ENCODE measurements at places on chromosomes 5 and 9. TPM values are rescaled to one million over a fixed set of nuclear protein-coding genes. Genes with fewer than 3 reads are reported as not detected.

Gene PTGR1
- total RNA-seq, result not detected

Gene CDC25C
- total RNA-seq, result 14.9 TPM

Gene STK32A
- total RNA-seq, result not detected

Gene CDC20B
- 0.53 TPM for total RNA-seq

Gene PAEP
- total RNA-seq, result not detected

Gene PKD2L2
- not detected for total RNA-seq

Gene HRH2
- total RNA-seq, result 21.4 TPM

Gene PIP5KL1
- 1.8 TPM for total RNA-seq

Gene ADAM19
- total RNA-seq, result 341 TPM

Gene CCL27
- total RNA-seq, result not detected

DNA sequence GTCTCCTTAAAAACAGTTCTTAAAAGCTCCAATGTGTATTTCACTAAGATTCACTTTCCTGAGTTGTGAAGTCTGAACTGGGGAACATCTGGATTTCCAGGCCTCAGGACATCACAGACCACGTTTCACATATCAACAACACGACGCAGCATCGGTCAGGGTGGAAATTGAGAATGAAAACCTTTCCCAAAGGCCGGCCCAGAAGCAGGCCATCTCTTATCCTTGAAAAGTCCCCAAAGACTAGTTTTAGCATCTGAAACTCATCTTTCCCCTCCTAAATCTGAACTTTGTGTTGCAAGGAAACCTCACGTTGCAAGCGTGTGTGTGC lies 96.4 kb upstream of the COL5A1 start:
- H3K36me3 ChIP-seq, result no peaks in the 10 kb centered on the region
- H3K27ac ChIP-seq, result no peak overlapping the region
- DNase-seq, result no peak
- no peaks in the 10 kb centered on the region for H3K27me3 ChIP-seq
- no peaks in the 10 kb centered on the region for H3K4me1 ChIP-seq

- no peak overlapping the region for H3K27ac ChIP-seq
- no peak for DNase-seq
- H3K4me3 ChIP-seq, result no peak overlapping the region
- H3K4me1 ChIP-seq, result peaks cover 4% of the 10 kb centered on the region
- H3K36me3 ChIP-seq, result no peaks in the 10 kb centered on the region
Observed at GRCh38 chr9:15121630-15122029, 185.4 kb downstream of the TTC39B start.

- no peaks in the 10 kb centered on the region for H3K27me3 ChIP-seq
- no peaks in the 10 kb centered on the region for H3K36me3 ChIP-seq
- DNase-seq, result no peak
- peak overlapping the region; percentile 41 for H3K27ac ChIP-seq
Observed at GRCh38 chr5:132499440-132500243, 9.1 kb upstream of the IRF1 start.

GRCh38 chr9:34341659-34342295 lies 12.4 kb downstream of the NUDT2 start:
- H3K4me1 ChIP-seq, result no peaks in the 10 kb centered on the region
- H3K36me3 ChIP-seq, result peaks cover 22% of the 10 kb centered on the region
- no peak for DNase-seq
- no peak overlapping the region for H3K4me3 ChIP-seq
- no peak overlapping the region for H3K27ac ChIP-seq
- no peaks in the 10 kb centered on the region for H3K27me3 ChIP-seq

DNA sequence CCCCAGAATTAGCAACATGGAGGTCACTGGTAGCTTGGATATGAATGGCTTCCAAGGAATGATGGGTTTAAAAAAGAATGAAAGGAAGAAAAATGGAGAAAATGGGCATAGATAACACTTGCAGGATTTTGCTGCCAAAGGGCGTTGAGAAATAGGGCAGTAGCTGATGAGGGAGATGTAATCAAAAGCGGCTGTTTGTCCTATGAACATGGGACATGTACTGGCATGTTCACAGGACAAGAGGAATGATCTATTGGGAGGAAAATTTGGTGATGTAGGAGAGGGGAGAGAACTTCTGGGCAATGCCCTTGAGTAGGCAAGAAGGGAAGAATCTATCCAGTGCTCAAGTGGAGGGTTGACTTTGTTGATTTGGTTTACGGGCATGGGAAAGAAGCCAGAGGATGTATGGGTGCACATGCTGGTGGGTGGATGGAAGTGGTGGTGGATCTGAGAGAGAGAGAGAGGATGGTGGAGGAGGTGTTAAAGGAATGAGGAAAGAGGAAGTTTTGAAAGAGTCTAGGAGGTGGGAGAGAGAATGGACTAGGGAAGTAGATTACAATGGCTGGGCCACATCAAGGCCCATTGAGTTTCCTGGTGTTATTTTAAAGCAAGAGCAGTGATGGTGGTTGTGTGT lies 115.1 kb upstream of the MVB12B start:
- no peak overlapping the region for H3K27ac ChIP-seq
- no peak overlapping the region for H3K4me3 ChIP-seq
- DNase-seq, result no peak
- H3K36me3 ChIP-seq, result no peaks in the 10 kb centered on the region
- no peaks in the 10 kb centered on the region for H3K4me1 ChIP-seq
- peaks cover 35% of the 10 kb centered on the region for H3K27me3 ChIP-seq

GRCh38 chr5:136174021-136174659 lies 18.8 kb downstream of the SMIM32 start:
- no peaks in the 10 kb centered on the region for H3K4me1 ChIP-seq
- H3K36me3 ChIP-seq, result peaks cover 22% of the 10 kb centered on the region
- no peaks in the 10 kb centered on the region for H3K27me3 ChIP-seq
- no peak overlapping the region for H3K4me3 ChIP-seq

- H3K27me3 ChIP-seq, result no peaks in the 10 kb centered on the region
- H3K4me3 ChIP-seq, result no peak overlapping the region
- H3K4me1 ChIP-seq, result no peaks in the 10 kb centered on the region
Observed at GRCh38 chr9:18706648-18707047, 232.7 kb downstream of the ADAMTSL1 start.

DNA sequence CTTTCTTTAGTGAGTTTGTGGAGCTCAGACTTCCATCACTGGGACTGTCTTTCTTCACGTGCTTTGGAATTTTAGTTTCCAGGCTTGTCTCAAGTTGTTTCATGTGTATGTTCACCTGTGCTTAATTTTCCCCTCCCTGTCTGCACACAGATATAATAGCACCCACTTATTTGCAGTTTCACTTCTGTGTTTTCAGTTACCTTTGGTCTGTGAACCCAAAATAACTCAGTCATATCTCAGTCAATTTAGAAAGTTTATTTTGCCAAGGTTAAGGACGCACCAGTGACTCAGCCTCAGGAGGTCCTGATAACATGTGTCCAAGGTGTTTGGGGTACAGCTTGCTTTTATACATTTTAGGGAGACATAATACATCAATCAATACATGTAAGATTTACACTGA lies 330.4 kb downstream of the ICE1 start:
- H3K36me3 ChIP-seq, result no peaks in the 10 kb centered on the region
- peaks cover 2% of the 10 kb centered on the region for H3K27me3 ChIP-seq
- no peak overlapping the region for H3K27ac ChIP-seq
- H3K4me3 ChIP-seq, result no peak overlapping the region
- DNase-seq, result no peak

DNA sequence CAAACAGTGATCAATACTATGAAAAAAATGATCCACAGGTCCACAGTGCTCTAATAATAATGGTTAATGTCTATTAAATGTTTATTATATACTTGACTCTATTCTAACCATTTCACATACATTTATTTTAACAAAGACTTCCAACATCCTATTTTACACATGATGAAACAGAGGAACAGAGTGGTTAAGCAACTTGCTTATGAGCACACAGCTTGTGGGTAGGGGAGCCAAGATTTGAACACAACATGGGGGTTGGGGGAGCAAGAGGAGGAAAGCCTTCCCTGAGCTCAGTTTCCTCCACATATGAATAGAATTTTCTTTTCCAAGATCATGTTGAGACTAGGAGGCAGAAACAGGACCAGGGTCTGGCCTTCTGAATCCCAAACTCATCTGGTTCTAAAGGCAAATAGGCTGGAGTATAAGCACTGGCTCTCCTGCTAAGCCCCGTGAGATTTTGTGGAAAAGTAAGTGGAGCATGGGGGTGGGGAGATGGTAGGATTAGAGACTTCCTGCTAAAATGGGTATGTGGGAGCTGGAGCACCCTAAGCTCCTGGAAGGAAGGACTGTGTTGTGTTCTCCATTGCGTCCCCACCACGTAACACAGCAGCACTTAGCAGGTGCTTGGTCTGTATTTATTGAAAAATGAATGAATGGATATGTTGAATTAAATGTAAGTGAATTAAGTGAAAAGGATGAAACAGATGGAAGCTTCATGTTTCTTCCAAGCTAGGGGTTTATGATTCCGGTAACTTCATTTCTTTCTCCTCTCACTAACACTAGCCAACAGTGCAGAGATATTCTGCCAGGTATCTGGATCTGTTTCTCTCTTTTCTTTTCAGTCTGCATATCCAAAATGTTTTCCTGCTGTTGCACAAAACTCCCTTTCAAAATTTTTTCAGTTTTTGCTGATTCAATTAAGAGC lies 26.9 kb upstream of the GALNT10 start:
- no peak overlapping the region for H3K27ac ChIP-seq
- no peak for DNase-seq
- peaks cover 43% of the 10 kb centered on the region for H3K27me3 ChIP-seq
- H3K36me3 ChIP-seq, result no peaks in the 10 kb centered on the region

DNA sequence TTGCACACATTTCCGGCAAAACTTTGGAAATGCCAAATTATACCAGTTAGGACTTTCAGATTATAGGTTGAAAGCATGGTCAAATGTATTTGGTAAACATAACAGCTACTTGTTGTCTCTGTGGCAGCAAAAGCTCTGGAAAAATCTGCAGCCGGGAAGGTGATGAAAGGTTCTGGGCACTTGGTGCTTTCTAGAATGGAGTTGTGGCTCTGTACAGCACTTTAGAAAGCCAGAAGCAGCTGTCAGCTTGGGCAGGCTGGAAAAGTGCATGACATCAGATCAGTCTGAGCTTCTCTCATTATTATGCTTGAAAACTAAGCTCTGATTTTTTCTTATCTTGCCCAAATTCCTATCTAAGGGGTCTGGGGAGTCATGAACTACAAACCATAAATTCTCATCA lies 118.6 kb upstream of the MAST4 start:
- H3K27ac ChIP-seq, result no peak overlapping the region
- no peaks in the 10 kb centered on the region for H3K36me3 ChIP-seq
- peaks cover 6% of the 10 kb centered on the region for H3K27me3 ChIP-seq
- DNase-seq, result no peak
- no peaks in the 10 kb centered on the region for H3K4me1 ChIP-seq

GRCh38 chr5:150111122-150111521 lies 24.8 kb upstream of the CSF1R start:
- H3K36me3 ChIP-seq, result no peaks in the 10 kb centered on the region
- no peak for DNase-seq
- H3K4me1 ChIP-seq, result peaks cover 11% of the 10 kb centered on the region
- no peak overlapping the region for H3K4me3 ChIP-seq
- H3K27me3 ChIP-seq, result peaks cover 23% of the 10 kb centered on the region

GRCh38 chr5:107665036-107665570 lies 5.6 kb downstream of the EFNA5 start:
- no peak for DNase-seq
- H3K4me3 ChIP-seq, result no peak overlapping the region
- peaks cover 3% of the 10 kb centered on the region for H3K4me1 ChIP-seq
- H3K27me3 ChIP-seq, result peaks cover 50% of the 10 kb centered on the region
- no peak overlapping the region for H3K27ac ChIP-seq

DNA sequence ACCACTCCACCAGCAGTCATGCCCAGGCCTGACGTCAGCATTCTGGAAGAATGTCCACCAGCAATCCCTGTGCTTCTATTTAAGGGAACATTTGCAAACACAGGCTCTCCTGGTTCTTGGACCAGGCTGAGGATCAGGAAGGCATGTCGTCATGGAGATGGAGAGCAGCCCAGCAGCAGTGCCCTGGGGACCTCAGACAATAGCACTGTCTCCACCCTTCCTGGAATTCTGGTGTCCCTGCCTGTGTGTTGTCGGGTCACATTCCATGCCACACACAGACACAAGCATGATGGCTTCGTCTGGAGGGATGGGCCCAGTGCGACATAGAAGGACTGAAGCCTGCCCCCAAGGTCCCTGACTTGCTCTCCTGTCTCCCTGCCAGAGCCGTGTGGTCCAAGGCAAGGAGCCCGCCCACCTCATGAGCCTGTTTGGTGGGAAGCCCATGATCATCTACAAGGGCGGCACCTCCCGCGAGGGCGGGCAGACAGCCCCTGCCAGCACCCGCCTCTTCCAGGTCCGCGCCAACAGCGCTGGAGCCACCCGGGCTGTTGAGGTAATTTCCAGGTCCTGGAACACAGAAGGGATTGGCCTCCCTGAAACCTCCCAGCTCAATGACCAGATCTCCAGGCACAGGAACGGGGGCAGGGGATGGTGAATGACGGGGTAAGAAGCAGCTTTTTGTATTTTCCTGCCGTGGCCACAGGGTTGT lies 43.8 kb downstream of the STOM start:
- no peak overlapping the region for H3K4me3 ChIP-seq
- H3K36me3 ChIP-seq, result peaks cover 13% of the 10 kb centered on the region
- no peak overlapping the region for H3K27ac ChIP-seq

GRCh38 chr5:141250576-141250975 lies 5.4 kb downstream of the PCDHB15 start:
- DNase-seq, result no peak
- no peaks in the 10 kb centered on the region for H3K4me1 ChIP-seq
- H3K4me3 ChIP-seq, result no peak overlapping the region
- H3K27me3 ChIP-seq, result no peaks in the 10 kb centered on the region

- no peaks in the 10 kb centered on the region for H3K4me1 ChIP-seq
- no peak overlapping the region for H3K27ac ChIP-seq
- DNase-seq, result no peak
- H3K4me3 ChIP-seq, result no peak overlapping the region
- no peaks in the 10 kb centered on the region for H3K27me3 ChIP-seq
Observed at GRCh38 chr5:145375521-145375920, 459.6 kb downstream of the PRELID2 start.

DNA sequence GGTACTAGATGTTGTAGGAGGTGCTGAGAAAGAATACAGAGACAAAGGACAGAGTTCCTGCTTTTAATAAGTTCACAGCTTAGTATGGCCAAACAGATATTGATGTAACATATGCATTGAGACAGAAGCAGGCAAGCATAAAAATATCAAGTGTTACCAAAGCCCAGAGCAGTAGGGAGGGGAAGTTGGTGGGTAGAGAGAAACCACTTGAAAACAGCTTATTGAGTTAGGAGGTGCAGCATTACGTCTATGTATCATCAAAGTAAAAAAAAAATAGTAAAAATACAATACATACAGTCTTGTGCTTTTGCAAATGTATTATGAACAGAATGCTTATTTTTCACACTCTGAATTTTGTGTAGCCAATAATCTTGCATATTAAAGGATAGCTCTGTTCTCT lies 441.8 kb upstream of the SGCD start:
- H3K27me3 ChIP-seq, result no peaks in the 10 kb centered on the region
- no peaks in the 10 kb centered on the region for H3K4me1 ChIP-seq
- no peak overlapping the region for H3K27ac ChIP-seq
